Retina (tissue), 1 donor: ENCODE measurements at places on chromosomes 3 and 15.

DNA sequence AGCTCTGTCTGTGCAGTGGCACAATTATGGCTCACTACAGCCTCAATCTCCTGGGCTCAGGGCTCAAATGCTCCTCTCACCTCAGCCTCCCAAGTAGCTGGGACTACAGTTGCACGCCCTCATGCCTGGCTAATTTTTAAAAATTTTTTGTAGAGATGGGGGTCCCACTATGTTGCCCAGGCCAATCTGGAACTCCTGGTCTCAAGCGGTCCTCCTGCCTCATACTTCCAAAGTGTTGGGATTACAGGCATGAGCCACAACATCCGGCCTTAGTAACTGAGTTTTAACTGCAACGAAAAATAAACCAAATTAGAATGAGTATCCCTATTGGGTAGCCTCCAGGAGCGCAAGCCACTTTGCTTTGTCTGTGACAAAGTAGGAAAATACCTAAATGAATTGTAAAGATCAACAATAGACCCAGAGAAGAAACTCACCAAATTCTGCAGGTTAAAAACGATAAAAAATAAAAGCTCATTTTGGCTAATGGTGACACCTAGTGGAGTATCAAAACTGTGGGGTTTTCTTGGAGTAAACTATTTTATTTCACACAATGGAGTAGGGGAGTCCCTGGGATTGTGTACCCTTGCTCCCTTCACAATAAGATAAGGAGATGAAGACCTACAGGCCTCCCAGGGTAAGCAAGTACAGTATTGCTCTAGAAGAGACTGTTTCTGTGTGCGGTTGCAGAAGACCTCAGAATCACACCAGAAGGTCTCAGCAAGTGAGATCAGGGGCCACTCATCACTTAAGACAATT is 21.0 kb upstream of the CA12 start:
- DNase-seq, result peak; percentile 23

DNA sequence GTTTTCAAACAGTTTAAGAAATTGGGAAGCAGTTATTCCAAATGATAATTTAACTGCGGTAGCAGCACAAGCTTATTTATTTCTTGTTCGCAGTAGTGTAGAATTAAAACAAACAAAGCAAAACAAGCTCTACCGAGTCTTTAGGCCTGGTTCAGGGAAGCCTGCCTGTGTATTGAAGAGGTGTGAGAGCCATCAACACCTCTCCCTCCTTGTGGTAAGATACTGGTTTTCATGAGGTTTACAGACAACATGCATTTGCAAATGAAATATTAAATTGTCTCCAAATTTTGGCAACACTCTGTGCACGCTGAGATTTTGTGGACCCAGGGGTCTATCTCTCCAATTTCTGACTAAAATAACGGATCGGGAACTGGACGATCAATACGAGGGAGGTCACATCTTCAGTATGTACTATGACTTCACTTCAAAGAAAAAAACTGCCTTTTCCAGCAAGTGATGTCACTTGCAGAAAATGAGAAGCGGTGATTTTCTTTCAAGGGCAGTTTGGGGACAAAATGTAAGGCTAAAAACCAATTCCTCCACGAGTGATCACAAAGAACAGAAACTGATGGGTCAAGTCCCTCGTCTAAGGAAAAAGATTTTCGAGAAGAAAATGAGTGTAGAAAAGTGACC is 721 bp downstream of the ATR start:
- no peak for DNase-seq

- no peak for DNase-seq
Measured at GRCh38 chr3:148372206-148372875, 325.4 kb upstream of the AGTR1 start.

DNA sequence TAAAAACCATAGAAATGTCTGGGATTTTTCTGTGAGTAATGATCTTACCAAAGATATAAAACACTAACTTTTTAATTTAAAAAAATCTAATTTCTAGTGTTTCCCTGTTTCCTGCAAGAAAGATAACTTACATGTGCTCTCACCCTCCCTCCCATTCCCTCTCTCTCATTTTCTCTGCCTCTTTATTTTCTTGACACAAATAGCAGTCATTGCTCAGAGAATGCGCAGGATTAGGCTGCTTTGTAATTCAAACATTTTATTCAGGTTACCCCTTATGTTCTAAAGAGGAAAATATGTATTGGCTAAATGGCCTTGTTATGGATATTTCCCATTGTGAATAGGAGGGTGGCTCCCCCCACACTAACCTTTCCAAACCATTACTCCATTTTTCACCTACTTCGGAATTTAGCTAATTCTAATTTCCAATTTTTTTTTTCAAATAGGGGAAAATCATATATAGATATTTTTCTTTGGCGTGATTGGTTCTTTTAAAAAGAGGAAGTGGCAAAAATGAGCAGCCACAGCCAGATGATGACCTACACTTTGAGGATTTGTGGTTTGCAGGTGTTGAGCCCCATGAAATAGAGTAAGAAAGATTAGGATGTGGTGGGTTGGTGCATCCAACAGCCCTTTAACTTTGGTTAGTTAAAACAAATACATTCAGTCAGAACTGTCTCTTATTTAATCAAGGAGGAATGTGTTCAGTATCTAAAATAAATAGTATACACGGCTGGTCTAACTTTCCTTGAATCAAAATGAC is 554.4 kb downstream of the IGSF11 start:
- DNase-seq, result no peak
